ENCODE measurements at places on chromosomes 3 and 15. TPM values are rescaled to one million over a fixed set of nuclear protein-coding genes. Genes with fewer than 3 reads are reported as not detected.

GRCh38 chr3:119084371-119085069 lies 49.9 kb upstream of the IGSF11 start:
- DNase-seq = no peak

DNA sequence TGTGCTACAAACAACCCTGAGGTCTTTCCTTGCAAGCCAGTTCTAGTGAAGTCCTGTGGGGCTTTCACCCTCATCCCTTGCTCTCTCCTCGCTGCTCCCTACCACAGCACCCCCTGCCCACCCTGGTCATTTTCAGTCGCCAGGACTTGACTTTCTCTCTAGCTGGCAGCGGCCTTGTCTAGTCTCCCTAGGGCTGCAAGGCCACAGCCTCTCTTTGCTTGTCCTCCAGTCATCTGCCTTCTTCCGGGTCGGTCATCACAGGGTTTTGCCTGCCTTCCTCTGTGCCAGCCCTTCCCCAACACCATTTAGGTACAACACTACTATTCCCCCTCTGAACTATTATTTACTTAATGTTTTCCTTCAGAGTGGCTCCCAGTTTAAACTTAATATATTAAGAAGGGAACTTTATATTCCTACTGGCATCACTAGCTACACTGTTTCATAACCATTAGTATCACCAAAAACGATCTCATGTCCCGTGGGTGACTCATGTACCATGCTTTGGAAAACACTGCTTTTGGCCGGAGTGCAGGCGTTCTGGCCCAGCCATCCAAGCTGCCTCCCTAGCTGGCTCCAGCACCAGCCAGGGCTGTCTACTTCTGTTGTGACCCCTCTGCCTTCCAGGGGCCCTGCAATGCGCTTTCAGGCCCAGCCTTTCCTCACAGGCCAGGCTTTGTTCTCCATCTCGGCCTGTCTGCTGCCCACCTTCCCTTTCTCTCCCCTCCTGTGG lies 21.4 kb downstream of the FAH start:
- no peak for DNase-seq

Gene UBP1
- 62.3 TPM for total RNA-seq

GRCh38 chr3:127424766-127425504 lies 137.1 kb upstream of the PRR20G start:
- DNase-seq = no peak

GRCh38 chr3:16452261-16452660 lies 61.2 kb downstream of the RFTN1 start:
- no peak for DNase-seq

GRCh38 chr3:136192831-136193230 lies 3.3 kb downstream of the MSL2 start:
- no peak for DNase-seq

DNA sequence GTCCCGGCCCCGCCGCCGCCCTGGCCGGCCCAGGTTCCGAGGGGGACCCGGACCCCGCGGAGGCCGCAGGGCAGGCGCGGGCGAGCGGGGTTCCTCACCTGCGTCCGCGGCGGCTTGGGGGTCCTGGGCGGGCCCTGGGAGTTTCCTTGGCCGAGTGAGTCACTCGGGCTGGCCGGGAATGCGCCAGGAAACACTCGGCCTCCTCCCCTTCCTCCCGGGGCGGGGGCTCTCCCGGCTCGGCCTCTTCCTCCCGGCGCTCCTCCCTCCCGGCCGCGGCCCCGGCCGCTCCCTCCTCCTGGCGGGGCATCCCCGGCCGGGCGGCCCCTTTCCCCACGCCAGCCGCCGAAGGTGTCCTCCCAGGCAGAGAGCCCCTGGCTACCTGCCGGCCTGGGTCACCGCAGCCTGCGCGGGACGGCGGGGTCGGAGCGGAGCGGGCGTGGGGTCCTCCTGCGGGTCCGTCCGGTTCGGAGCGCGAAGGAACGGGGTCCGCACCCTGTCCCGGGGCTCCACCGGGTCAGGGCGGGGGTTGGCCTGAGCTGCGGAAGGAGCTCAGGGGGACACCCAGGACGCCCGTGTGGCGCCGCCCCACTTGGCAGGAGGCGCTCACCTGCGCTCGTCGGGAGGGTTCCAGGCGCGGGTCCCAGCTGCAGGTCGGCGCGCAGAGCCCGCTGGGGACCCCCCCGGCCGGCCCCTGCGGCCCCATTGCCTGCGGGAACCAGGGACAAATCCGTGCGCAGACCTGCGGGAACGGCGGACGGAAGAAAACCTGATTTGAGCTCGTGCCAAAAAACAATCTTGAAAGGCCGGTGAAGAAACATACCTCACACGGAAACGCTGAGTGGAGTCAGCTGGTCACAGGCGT lies at the start of gene CYFIP1:
Gene CYFIP1 (minus strand): TSS at position 180 of the 862 bp plus-strand sequence. CDS start 33,083 bp downstream, outside the sequence.
- peak; percentile 85 for DNase-seq

GRCh38 chr15:73741321-73741836 lies 11.8 kb downstream of the INSYN1 start:
- DNase-seq = no peak

GRCh38 chr15:38795471-38796245 lies 231.0 kb upstream of the RASGRP1 start:
- no peak for DNase-seq

Gene ANKRD34C
- total RNA-seq = not detected

Gene HYAL1
- 3.0 TPM for total RNA-seq

Gene SCG5
- 69.4 TPM for total RNA-seq

GRCh38 chr3:39750712-39751111 lies 58.7 kb upstream of the MYRIP start:
- DNase-seq = no peak

Gene GOLGA8M
- not detected for total RNA-seq

Gene RHCG
- not detected for total RNA-seq

Gene PHC3
- 27.3 TPM for total RNA-seq

GRCh38 chr3:152474585-152474984 lies 205.9 kb downstream of the MBNL1 start:
- DNase-seq = peak; percentile 59

- no peak for DNase-seq
Observed at GRCh38 chr3:27074914-27075313, 294.3 kb downstream of the NEK10 start.

GRCh38 chr3:58082047-58082446 lies 73.8 kb downstream of the FLNB start:
- no peak for DNase-seq

- no peak for DNase-seq
Observed at GRCh38 chr3:141368925-141369794, 856 bp downstream of the ZBTB38 start.

Gene GOLGA8G
- not detected for total RNA-seq

DNA sequence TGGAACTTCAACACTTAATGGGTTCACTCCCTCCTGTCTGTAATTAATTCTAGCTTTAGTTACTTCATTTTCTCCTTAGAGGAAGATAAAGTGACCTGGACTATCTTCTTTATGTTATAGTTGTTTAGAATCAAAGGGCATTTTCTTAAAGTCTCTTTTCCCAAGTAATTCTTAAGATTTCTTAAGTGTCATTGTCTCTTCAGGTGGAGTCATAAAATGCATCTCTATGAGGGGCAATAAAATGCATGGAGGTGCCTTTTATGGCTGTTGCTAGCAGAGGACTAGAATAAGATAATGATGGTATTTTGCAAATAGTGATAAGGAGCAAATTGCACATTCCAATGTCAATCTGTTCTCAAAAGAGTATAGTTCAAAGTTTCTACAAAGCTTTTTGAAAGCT lies 34.5 kb downstream of the CNTN4 start:
- no peak for DNase-seq

- no peak for DNase-seq
Observed at GRCh38 chr3:142787719-142788118, 63.9 kb downstream of the TRPC1 start.

DNA sequence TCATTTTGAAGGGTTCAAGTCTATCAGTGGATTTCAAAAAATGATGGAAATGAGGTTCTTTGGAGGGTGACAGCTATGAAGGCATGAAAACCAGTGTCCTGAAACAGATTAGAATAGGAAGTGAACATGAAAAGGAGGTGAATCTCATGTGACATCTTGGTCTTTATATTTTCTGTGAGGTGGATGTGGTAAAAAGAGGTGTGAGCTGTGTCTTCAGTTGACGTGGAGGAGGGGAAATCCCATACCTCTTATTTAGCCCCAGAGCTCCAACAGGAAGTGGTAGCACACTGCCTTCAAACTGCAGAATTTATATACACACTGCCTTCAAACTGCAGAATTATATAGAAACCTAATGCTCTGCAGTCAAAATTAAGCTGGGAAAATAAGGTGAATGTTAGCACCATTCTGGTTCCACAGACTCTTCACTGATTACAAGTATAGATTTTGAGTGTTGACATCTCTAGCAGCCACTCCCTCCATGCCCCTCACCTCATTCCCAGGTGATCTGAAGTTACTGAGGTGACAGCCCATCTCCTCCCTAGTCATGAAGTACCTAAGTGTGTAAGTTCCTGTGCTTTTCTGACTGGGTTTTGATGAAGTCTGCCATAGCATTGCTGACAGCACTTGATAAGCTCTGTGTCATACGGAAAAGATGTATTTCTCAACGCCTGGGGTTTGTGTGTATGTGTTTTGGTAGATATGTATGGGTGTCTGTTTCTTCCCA lies 2.7 kb downstream of the RAB8B start:
- DNase-seq = no peak

DNA sequence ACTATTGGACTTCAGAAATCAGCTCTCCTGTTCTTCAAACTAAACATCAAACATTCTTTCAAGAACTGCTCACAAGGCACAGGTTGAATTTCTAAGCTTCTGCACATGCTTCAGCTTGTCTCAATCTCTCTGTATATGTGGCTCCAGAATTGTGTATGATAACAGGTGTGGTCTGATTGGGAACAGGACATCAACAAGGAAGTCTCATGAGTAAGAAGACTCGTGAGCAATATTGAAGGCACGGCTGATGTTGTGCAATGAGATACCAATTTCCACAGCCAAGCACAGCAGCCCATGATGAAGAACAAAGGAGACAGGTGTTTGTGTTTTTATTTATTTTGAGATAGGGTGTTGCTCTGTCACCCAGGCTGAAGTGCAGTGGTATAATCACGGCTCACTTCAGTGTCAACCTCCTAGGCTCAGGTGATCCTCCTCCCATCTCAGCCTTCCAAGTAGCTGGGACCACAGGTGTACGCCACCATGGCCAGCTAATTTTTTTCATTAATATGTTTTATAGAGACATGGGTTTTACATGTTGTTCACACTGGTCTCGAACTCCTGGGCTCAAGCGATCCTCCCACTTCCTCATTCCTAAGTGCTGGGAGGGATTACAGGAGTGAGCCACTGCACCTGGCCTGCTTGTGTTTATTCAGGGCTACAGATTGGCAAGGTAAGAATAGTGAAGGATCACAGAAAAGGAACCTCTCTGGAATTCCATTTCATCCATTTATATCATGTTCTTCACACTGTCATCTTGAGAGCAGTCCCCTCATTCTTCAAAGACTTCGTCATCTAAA lies 32.2 kb upstream of the ABHD17C start:
- no peak for DNase-seq

DNA sequence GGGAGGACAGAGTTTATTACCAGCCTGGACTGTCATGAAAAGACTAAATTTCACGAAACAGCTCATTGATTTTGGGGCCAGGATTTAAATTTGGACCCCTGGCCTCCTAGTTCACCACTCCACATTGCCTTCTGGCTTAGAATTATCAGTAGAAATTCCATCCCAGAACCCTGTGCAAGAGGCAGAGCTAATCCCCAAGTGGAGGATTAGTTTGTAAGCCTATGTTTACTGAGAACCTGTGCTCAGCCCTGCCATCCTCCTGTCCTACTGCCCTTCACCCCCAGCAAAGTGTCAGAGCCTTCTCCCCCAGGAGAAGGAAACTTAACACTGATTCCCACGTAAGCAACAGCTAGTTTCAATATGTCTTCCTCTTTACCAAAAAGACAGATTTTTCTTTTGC lies 99.4 kb downstream of the SST start:
- no peak for DNase-seq

GRCh38 chr3:108972482-108972881 lies 18.8 kb upstream of the GUCA1C start:
- no peak for DNase-seq

Gene MCTP2
- 0.56 TPM for total RNA-seq

DNA sequence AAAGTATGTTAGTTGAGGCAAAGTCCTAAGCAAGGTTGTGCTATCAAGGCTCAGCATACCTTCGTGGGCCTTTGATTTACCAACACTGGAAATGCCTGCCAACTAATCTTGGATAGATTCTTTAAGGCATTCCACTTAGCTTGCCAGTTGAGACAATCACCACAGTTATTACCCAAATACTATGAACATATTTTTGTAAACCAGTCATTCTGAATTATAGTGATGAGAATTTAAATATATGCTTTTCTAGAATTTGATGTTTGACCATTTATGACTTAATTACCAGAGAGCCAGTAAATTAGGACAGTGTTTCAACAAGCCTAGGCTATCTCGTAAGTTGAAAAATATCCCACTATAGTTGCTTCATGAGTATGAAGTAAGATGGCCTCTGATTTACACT lies 15.5 kb downstream of the TRIM59 start:
- DNase-seq = no peak

GRCh38 chr15:70240820-70241430 lies 143.2 kb upstream of the TLE3 start:
- DNase-seq = no peak

GRCh38 chr3:122151480-122151879 lies 32.0 kb upstream of the CASR start:
- no peak for DNase-seq

DNA sequence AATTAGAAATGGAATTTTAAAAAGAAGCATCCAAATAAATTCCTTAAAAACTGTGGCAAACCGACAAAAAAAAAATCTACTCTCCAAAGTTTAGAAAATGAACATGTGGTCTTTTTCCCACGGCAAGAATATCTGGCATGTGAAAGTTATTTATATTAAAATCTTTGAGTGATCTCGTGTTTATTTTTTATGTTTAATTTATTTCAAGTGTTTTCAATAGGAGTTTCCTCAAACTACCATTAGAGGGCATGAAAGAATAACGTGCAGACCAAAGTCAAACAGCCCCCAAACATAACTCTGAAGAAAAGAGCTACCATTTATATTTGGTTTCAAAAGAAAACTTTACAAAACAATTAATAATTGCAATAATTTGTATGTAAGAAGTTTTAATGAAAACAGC lies 286.4 kb downstream of the ZIC4 start:
- no peak for DNase-seq

- DNase-seq = no peak
Observed at GRCh38 chr3:147398813-147399534, 7.4 kb downstream of the ZIC4 start.

Gene IQCH
- total RNA-seq = 21.0 TPM

- peak; percentile 52 for DNase-seq
Observed at GRCh38 chr3:127791221-127791913, 30.9 kb downstream of the MGLL start.

DNA sequence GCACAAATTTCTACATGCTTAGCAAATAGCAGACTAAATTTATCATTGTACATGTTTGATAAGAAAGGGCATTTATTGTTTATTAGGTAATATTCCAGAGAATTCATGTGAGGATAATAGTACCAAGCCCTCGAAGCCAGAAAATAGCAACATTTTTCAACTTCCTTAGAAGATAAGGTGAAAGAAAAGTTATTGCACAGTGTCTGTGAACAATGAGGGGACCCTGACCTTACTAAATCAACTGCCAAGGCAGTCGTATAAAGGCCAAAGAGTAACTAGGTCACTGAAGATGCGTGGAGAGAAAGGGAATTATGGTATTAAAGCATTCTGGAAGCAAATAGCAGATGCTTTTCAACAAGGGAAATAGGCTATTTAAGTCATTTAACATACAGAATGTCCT lies 20.3 kb upstream of the ARL6 start:
- no peak for DNase-seq

Gene LDHAL6B
- total RNA-seq = not detected
